ENCODE measurements at places on chromosomes 16 and 17.

DNA sequence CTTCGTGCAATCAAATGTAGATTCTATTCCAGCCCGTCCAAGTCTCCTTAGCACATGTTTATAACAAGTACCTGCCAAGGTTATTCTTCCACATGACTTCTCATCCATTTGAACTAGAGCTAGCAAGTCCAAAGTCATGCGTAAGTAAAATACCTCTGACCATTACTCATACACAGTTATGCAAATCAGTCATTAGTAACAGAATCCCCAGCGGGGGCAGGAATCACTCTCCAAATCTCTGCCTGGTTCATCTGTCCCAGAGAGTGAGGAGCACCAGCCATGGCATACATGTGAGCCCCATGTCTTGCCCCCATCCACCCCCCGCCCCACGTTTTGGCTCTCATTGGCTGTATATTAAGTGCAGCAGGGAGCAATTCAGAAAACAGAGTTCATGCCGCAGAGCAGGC is 27.7 kb downstream of the SRL start:
- peak; percentile 99 for DNase-seq

- DNase-seq = no peak
Measured at GRCh38 chr16:337975-338575, 14.4 kb downstream of the AXIN1 start.

DNA sequence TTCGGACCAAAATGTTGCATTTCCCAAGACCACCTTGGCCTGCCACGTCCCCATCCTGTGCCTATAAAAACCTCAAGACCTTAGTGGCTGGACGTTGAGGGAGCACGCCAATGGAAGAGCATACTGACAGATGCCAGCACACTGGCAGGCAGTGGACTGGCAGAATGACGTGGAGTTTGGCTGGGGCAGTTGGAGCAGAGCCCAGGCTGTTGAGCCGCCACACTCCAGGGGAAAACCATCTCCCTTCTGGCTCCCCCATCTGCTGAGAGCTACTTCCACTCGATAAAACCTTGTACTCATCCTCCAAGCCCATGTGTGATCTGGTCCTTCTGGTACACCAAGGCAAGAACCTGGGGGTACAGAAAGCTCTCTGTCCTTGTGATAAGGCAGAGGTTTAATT is 494.1 kb downstream of the CDH11 start:
- no peak for DNase-seq

- DNase-seq = no peak
Measured at GRCh38 chr17:61131585-61131984, 268.1 kb upstream of the TBX2 start.

- no peak for DNase-seq
Measured at GRCh38 chr17:54451051-54451450, 449.6 kb upstream of the TOM1L1 start.

DNA sequence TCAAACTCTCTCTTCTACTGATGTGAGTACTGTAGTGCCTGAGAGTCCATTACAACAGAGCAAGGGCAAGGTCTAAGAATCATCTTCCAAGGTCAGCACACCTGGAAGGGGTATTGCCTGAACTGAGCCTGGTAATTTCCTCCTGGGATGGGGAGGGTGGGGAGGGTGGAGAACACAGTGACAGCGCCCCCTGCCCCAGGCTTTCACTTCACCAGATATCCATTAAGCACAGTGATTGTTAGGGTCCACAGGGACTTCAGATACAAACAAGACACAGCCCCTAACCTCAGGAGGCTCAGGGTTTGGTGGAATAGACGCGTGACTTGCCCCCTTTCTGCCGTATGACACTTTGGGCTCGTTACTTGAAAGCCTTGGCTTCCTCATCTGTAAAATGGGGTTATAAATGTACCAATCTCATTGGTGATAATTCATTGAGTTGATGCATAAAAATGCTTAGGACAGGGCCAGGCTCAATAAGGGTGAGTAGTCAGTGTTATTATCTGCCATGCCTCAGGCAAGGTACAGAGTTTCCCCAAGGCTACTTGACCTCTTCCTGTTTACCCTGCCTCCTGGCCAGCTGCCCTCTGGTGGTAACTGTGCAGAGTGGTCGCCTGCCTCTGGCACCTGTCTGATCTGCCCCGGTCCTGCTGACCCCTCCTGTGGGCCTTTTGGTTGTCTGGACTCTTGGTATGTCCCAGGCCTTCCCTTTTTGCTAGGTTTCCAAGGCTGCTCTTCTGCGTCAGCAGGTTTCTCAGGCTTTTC is 13.1 kb upstream of the BRD7 start:
- no peak for DNase-seq

DNA sequence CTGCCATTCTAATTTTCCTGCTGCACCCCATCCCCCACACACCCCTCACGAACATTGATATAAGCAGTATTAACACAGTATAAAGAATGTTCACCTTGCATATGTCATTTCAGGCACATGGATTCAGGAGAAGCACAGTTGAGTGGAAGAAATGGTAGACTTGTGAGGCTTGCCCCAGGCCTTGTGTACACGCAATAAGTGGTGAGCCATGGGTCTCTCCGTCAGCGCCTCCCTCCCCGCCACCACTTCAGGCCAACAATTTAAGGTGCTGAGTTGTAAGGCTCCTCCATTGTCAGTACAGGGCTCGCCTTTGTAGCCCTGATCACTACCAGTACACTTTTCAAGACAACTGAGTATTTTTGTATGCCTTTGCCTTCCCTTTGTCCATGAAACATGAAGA is 12.2 kb upstream of the CLEC18C start:
- DNase-seq = no peak

DNA sequence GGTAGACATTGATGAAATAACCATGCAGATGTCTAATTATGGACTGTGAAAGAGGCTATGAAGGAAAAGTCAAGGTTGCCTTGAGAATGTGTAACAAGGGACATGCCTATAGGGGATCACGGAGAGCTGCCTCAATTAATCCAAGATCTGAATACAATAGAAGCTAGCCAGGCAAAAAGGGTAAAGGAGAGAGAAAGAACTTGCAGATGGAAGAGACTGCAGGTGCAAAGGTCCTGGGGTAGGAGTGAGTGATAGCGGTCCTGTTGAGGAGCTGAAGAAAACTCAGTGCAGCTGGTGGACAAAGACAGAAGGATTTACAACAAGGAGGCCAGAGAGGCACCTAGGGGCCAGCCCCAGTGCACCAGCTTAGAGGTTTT is 15.9 kb upstream of the TNS4 start:
- no peak for DNase-seq

- DNase-seq = peak; percentile 22
Measured at GRCh38 chr17:15966183-15966878, 21.4 kb downstream of the ADORA2B start.

DNA sequence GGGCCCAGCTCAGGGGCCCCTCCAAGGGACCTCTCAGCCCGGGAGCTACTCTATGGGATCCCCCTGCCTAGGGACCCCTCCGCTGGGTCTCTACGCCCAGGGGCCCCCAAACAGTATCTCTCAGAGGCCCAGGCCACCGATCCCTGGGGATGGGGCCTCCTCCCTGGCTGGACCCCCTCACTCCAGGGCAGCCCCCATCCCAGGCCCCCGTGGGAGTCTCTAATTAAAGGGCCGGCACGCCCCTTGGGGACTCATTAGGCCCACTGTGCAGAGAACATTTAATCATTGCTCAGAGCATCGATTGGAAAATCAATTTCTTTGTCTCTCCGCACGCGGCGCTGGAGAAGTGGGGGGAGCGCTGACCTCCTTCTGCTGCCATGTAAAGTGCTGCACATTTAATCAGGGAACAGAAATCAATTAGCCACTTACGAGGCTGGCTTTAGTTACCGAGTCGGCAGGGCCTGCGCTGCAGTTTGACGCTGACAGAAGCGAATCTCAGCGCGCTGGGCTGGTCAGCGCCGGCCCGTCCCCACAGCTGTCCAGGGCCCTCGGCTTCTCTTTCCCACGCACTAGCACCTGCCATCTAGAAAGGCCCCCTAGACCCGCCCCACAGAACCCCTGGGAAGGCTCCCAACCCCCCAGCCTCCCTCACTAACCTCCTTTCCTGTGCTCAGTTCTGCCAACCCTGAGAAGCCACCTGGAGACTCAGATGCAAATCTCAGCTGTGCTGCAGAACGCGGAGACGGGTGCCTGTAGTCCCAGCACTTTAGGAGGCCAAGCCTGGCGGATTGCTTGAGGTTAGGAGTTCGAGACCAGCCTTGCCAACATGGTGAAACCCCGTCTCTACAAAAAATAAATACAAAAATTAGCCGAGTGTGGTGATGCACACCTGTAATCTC is 20.2 kb upstream of the C1QL1 start:
- DNase-seq = no peak

DNA sequence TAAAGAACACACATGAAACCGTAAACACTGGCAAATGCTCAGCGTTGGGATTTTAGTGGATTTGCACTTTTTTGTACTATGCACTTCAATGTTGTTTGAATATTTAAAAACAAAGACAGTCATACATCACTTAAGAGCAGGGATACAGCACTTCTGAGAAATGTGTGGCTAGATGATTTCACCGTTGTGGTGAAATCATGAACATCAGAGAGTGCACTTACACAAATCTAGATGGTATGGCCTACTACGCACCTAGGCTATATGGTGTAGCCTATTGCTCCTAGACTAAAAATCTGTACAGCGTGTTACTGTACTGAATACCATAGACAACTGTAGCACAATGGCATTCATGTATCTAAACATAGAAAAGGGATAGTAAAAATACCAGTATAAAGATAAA is 37.6 kb upstream of the CNEP1R1 start:
- no peak for DNase-seq

DNA sequence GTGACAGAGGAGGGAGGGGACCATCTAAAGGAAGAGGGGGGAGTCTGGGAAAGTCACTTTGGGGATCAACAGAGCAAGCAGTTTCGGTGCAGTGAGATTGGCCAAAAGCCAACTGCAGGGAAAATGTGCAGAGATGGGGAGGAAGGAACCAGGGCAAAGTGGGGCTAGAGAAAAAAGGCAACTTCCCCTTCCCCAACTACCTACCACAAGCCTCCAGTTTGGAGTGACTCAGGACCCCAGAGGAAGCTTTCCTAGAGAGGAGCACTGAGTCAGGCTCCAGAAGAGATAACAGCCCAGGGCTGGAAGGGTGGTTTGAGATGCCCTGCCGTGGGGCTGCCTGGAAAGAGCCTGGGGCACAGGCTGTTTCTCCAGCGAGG is 6.9 kb upstream of the CD300LD start:
- DNase-seq = no peak

GRCh38 chr17:32142038-32142856 is at the start of gene RHOT1:
TSS of gene RHOT1 (plus strand) at chr17:32142502. CDS start at chr17:32142693, 191 bp downstream.
- DNase-seq = peak; percentile 85

- DNase-seq = no peak
Measured at GRCh38 chr17:7992924-7993323, 9.5 kb upstream of the GUCY2D start.

- DNase-seq = peak; percentile 34
Measured at GRCh38 chr17:30961209-30962188, 9.3 kb upstream of the RNF135 start.

GRCh38 chr16:51409001-51409675 is 258.1 kb upstream of the SALL1 start:
- peak; percentile 29 for DNase-seq

DNA sequence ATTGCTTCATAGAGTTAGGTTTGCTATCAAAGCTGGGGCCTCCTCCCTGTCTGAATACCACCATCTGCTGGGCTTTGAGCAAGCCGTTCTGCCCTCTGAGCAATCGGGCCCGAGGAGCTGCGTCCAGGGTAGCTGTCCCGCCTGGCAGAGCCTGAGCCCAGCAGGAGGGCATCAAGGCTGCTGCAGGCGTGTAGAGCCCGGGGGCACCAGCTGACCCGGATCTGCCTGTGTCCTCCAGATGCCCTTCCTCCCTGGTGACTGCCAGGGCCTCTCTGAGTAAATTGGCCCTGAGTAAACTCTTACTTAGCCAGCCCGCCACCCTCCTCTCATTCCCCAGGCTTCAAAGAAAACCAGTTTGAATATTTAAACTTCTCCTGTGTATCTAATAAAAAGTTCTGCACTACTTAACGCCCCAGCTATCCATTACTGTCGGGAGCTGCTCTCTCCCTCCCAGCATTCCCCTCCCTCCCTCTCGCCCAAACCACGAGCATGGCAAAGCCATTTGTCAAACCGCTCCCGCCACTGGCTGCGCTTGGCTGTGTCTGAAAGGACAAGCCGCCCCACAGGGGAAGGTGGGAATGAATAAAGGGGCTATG is 16.4 kb downstream of the CDK5RAP3 start:
- no peak for DNase-seq

GRCh38 chr16:89764711-89765201 is 43.4 kb downstream of the ZNF276 start:
- no peak for DNase-seq

DNA sequence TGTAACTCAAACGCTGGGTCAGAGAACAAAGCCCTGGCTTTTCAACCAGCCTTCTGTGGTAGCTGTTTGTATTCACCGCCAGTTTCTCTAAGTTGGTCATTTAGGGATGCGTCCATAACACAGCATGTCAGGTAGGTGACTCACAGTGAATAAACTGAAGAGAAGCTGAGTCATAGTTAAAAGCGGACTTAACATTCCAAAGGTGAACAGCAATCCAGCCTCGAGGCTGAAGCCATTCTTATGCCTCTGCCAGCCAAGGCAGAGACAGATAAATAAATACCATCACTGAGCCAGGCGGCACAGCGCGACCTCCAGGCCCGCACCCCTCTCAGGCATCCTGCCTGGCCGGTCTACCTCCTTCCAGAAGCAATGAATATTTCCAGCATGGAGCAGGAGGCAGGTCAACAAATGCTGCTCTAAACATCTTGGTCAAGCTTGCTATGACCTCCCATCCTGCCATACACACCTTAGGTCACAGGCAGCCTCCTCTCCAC is 12.4 kb upstream of the CACNG4 start:
- peak; percentile 76 for DNase-seq
